ENCODE measurements at places on chromosomes 5 and 9. TPM values are rescaled to one million over a fixed set of nuclear protein-coding genes. Genes with fewer than 3 reads are reported as not detected.

DNA sequence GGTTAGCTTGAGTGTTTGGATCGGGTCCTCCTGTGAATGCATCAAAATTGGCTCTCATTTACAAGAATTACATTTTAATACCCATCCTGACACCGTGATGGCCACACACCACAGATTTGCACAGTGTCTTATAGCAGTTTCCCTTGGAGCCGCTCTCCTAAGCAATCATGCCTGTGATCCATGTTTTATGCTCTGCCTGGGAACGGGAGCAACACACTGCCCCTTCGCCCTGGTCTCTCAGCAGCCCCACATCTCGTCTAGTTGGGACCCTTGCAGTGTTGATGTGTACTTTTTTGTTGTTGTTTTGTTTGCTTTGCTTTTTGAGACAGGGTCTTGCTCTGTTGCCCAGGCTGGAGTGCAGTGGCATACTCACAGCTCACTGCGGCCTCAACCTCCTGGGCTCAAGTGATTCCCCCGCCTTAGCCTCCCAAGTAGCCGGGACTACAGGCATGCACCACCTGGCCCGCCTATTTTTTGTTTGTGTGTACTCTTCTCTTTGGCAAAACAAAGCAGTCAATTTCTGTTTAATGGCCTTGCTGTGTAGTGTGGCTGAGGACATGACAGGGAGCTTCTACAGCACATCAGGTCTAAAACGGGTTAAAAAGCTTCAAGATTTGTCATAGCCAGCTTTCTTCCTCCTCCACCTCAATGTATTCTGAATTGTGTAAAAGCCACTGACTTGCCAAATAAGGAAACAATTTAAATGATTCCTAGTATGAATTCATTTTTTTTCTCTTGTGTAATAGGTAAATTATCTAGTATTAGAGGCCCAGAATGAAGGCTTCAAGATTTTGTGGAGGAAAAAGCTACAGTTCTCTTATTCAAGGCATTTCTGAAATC is 101.6 kb upstream of the TBCA start:
- no peak overlapping the region for H3K27ac ChIP-seq
- no peaks in the 10 kb centered on the region for H3K36me3 ChIP-seq
- DNase-seq, result no peak
- no peak overlapping the region for H3K4me3 ChIP-seq

- H3K27me3 ChIP-seq, result no peaks in the 10 kb centered on the region
- H3K36me3 ChIP-seq, result no peaks in the 10 kb centered on the region
- H3K4me3 ChIP-seq, result no peak overlapping the region
- no peak for DNase-seq
- H3K27ac ChIP-seq, result no peak overlapping the region
These were observed 508.2 kb upstream of the WWC1 start for GRCh38 chr5:167783145-167783817.

GRCh38 chr9:98927724-98928123 is 16.0 kb upstream of the COL15A1 start:
- no peak overlapping the region for H3K27ac ChIP-seq
- no peaks in the 10 kb centered on the region for H3K27me3 ChIP-seq
- H3K36me3 ChIP-seq, result no peaks in the 10 kb centered on the region
- H3K4me3 ChIP-seq, result no peak overlapping the region
- H3K4me1 ChIP-seq, result no peaks in the 10 kb centered on the region

ABO gene
- polyA plus RNA-seq, result 0.03 TPM

GGTA1 gene
- polyA plus RNA-seq, result 0.26 TPM

All from immature natural killer cell (primary cell).